NCI-H1092 (cell line): ENCODE measurements at places on chromosomes 1 and 21.

DNA sequence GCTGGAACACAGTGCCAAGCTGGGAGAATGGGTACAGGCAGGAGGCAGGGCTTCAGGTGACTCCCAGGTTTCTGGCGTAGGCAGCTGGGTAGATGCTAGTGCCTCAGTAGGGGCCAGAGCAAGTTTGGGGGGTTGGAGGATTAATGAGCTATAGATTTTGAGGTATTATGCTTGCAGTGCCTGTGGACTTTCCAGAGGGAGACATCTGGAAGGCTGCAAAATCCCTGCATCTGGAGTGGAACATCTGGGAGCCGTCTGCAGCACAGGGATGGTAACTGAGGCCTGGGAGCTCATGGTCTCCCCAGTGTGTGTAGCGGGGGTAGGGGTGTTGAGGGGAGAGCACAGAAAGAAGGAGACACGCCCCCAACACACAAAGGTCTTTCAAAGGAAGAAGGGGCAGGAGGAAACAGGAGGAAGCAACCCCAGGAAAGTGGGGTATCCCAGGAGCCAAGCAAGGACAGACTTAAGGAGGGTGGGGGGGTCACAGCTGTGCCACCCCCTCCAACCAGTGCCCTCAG, 2.2 kb upstream of the PDZK1IP1 start:
- no peak for DNase-seq

- DNase-seq: no peak
These were observed 41.2 kb upstream of the PDC start for GRCh38 chr1:186502087-186502486.

DNA sequence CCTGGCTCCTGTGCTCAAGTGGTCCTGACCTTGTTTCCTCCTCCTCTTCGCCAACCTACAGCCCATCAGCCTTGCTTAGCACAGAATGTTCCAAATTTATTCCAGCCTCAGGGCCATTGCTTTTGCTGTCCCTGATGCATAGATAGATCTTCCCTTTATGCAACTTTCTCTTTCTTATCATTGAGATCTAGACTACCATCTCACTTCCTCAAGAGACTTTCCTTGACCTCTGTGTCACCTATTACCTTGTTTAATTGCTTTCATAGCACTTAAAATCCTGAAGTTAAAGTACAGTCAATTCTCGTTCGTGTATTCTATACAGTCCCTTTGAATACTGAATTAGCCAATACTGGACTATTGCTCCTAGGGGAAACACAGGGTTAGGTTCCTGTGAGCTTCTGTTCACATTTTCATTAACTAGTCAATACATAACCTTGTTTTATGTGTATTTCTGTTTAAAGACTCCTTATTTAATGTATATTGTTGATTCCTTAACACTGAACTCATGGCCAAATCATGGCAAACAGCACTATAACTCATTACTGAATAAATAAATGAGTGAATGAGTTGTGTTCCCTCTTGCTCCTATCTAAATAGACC, 26.2 kb upstream of the MCOLN3 start:
- no peak for DNase-seq

DNA sequence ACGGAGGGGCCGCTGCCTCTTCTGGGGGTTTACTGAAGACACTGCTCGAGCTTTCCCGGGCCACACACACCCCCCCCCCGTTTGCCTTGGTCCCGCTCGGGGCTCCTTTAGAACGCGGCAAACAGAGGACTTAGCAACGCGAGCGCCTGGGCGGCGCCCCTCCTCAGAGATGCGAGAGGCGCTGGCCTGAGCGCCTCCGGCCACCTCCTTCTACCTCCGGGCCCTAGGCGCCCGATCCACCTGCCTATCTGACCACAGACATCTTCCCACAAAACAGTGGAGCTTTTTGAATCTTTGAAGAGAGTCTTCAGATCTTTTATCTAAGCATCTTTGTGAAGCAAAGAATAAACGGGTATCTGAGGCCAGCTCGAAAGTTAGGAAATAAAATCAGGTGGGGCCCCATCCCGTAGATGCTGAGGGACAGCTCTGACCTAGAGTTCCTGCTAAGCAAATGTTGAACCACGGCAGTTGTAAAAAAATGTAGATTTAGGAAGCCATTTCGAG, 436 bp upstream of the TTLL7 start:
- peak; percentile 83 for DNase-seq

- DNase-seq: no peak
These were observed 9.3 kb downstream of the PABPC4 start for GRCh38 chr1:39567302-39567701.

GRCh38 chr1:32047701-32048100, 25.0 kb upstream of the TMEM39B start:
- no peak for DNase-seq

GRCh38 chr1:84889437-84889836, 3.6 kb downstream of the LPAR3 start:
- DNase-seq: no peak

DNA sequence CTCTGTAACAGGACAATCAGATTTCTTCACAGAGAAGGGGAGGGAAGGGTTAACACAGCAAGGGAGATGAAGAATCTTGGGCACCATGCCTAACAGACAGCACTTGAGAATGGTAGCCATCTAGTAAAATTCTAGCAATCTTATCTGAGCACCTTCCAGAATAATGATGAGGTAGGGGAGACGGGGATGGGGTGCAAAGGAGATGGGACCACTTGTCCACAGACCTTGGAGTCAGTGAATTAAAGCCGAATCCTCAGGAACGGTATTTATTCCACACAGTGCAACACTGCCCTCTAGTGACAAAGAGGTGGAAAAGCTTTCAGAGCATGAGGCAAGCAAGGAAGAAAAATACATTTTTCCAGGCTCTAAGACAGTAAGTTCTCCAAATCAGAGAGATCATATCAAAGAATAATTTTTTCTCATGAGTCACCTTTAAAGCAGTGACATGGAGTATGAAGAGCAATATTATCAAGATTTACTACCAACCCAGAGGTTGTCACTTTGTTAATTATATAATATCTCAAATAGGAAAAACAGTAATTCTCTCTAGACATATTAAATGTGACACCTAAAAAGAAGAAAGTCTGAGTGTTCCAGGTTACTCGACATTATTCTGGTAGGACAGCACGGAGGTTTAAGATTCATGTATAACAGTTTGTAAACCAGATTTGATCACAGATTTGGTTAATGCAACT, 43.3 kb upstream of the LPAR3 start:
- DNase-seq: peak; percentile 65

- no peak for DNase-seq
These were observed 80.8 kb upstream of the GCLM start for GRCh38 chr1:93990010-93990409.

- no peak for DNase-seq
These were observed at the start of gene PLPPR5 for GRCh38 chr1:99004861-99005442. Gene PLPPR5, minus strand, starts transcription at chr1:99004861. Its CDS starts 190 bp downstream, at chr1:99004671.

- no peak for DNase-seq
These were observed 2.4 kb upstream of the CHML start for GRCh38 chr1:241642593-241642944.

GRCh38 chr1:31243501-31244286, 4.0 kb upstream of the NKAIN1 start:
- no peak for DNase-seq

DNA sequence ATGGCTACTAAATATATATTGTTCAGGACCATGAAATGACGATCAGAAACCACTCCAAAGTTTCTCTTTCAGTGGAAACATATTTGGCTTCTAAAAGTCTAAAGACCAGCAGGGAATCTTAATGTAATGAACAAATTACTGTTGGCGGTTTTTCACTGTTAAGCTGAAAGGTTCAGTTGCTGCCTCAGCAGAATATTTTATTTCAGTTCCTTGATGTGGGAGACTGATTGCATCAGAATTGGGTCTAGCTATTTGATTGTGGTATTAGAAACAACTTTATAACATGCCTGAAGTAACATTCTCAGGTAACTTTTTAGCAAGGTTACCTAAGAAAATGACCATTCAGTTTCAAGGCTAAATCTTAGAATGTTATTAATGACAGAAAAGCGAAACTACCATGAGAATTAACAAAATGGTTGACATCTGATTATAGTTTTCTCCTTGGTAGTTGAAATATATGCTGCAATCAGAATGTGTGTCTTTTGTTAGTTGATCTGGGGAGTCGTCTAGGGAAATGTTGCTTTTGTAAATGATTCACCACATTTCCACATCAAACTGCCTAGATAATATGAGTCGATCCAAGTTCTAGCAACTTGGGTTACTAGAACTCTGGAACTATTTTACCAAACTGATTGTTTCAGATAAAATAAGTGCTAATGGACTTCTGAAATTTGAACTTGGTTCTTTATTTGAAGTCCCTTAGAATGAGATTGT, 200.4 kb downstream of the HMCN1 start:
- no peak for DNase-seq

DNA sequence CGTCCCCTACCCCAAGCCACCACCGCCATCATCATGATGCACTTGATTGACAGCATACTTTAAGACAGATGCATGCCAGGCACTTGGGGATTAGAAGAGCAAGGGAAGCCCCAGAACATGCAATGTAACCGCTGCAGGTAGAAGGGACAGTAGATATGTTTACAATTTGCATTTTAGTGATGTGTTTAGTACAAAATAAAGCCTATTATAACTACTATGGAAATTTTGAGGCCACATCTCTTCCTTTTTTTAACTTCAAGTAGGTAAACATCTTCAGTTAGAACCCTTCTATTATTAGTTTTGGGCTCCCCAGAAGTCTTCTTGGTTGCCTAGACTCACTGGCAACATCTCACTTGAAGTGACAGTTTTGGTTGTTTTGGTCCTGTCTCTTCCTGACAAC, 25.3 kb downstream of the CR1L start:
- DNase-seq: no peak

GRCh38 chr1:15668089-15668754, 15.9 kb upstream of the PLEKHM2 start:
- DNase-seq: no peak

DNA sequence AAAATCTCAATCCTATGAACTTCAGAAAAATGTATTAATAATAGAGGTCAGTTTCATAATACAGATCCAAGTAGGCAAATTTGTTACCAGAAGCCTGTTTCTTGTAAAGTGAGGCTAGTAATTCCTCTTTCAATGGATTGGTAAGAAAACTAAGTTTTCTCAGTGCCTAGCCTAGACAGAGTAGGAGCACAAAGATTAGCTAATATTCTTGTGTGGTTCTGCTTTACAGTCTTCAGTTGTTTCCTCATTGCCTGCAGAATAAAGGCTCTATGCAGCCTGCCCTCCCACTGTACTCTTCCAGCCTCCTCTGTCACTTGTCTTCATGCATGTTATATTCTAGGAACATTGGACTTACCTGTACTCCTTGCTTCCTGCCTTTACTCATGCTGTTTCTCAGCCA, 2.4 kb upstream of the PPP1R15B start:
- no peak for DNase-seq

GRCh38 chr1:29854700-29855276, 618.5 kb downstream of the PTPRU start:
- no peak for DNase-seq

DNA sequence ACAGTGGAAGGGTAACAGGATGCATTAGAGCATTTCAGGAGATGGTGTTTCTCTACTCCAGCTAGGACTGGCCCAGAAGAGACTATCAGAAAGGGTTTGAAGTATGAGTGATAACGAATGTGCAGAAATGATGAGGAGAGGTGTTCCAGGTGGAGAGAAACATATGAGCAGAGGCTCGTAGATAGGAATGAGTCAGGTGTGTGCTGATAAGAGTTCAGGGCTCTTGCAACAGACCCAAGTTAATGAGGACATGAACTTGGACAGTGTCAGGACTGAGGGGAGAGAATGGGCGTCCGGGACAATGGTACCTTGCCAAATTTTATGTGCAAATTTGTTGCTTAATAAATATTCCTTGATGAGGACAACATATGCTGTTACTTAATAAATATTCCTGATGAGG, 183.9 kb upstream of the NFIA start:
- DNase-seq: no peak
